Stimulated activated memory B cell treated with anti-CD40 and anti-IgM and Interleukin-4, amounts not matched to agents 10 μg/mL and 1 μg/mL and 100 μg/mL, for 72 hours (primary cell): ENCODE measurements at places on chromosomes 6 and 20.

- no peak for ATAC-seq
These were observed 46.7 kb downstream of the MAP1LC3A start for GRCh38 chr20:34604980-34605788.

DNA sequence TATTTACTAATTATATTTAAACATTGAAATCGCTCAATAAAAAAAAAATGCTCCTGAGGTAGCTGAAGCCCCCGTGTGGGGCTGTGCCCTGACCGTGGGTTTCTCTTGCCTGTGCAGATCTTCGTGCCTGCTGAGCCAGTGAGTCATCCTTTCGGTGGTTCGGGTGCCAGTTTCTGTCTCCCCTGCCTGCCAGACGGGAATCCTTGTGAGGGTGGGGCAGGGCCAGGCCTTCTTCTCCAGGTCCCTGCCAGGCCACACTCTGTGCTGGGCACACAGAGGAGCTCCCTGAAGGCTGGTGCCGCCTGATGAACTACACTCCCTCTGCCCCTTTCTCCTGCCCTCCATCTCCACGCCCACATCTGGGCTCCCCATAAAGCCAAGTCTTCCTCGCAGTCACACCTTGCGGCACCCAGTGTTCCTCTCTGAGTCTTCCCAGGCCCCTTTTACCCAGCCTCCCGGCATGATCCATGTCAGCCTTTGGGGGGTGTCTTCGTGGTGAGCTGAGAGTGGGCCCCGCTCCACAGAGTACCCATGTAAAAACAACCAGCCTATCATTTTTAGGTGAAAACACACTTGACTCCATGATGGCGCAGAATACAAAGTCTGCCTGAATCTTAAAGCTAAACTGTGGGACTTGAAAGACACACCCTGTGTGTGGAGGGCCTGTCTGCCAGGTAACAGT is 19.3 kb downstream of the FGD2 start:
- no peak for ATAC-seq

DNA sequence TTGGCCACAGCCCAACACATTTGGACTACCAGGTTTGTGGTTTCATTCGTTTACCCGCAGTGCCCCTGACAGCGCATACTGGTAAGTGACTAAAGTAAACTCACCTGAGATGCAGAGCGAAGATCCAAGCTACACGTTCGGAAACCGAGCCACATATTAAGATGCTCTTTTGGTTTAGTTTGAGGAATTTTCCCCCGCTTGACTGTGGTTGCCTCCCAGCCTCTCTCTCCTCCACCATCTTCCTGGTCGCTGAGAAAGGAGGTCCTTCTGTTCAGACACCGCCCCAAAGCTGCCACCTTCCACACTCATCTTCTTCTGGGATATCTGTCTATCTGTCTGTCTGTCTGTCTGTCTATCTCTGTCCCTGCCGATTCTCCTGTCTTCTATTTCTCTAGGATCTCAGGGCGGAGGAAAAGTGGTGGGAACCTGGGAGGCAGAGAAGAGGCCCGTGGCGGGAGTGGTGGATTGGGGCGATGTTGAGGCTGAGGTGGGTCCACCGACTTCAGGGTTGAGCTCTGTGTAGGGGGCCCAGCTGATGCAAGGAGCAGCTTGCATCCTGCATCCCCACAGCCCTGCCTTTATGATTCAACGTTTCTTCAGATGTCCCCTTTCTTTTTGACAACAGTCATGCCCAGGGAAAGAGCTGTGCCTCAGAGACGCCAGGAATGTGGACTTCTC is 196.9 kb upstream of the ZNF184 start:
- ATAC-seq = no peak

DNA sequence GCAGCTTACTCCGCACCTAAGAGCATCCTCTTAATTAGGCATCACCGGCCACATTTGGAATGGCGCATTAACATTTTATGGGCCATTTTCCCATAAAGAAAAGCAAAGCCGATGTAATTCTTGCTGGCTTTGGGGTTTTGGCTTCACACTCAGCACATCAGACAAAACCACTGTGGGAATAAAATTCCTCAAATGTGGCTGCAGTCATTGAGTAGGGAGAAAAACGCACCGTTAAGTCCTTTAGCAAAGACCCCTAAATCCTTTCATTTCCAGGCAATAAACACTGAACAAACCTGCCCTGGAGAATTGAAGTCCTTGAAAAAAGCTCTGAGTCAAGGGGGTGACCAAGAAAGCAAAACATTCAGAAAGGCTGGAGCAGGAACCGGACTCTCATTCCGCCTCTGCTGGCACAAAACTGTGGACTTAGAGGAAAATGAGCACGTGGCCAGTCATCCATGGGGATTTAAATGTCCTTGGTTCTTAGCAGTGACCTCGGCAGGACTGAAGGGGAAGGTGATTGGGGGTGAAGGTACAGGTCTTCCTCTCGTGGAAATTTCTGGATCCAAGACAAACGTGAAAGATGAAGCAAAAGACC is 102.9 kb downstream of the CDH4 start:
- ATAC-seq = no peak

GRCh38 chr6:134447883-134448387 is 130.0 kb upstream of the SGK1 start:
- peak; percentile 50 for ATAC-seq

GRCh38 chr6:6926856-6927255 is 180.9 kb upstream of the RREB1 start:
- no peak for ATAC-seq

DNA sequence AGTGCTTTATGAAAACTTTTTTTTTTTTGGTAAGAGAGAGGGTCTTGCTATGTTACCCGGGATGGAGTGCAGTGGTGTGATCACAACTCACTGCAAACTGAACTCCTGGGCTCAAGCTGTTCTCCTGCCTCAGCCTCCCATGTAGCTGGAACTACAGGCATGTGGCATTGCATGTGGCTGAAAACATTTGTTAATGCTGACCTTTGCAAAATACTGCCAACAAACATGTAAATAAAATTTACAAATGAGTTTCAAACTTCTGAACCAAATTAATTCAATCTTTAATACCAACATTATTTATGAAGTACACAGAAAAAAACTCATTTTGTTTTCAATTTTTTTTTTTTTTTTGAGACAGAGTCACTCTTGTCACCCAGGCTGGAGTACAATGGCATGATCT is 26.1 kb upstream of the ZBTB2 start:
- ATAC-seq = no peak

DNA sequence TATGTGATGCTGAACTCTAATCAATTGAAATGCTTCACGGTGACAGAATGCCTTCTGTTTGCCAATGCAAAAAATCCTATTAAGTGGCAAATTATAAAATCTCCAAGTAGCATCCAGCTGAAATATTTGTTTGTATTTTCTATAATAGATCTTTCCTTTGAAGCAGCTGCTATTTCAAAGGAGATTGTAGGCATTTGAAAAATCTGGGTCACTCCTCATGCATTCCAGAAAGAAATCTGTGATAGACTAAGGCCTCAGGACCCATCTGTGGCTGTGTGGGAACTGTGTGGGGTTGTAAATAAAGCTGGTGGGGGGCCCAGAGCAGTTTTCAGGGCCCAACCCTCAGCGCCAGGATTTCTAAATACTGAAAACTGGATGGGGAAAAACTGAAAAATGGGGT is 216.9 kb upstream of the ARG1 start:
- no peak for ATAC-seq

- ATAC-seq = no peak
These were observed 170.2 kb downstream of the SCP2D1 start for GRCh38 chr20:18983796-18984195.

DNA sequence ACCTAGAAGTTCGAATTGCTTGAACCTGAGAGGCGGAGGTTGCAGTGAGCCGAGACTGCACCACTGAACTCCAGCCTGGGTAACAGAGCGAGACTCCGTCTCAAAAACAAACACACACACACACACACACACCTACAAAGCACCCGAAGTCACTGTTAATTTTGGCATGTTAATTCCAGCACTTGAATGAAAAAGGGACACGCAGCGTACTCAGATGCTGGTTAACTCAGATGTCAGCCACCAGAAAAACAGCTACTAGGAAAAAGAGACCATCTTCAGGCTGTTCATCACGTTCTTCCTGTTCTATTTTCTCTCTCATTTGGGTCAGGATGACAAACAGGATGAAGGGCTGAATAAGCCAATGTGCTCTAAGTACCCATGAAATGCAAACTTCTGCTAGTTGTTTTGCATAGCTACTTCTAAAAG is 46.9 kb downstream of the BLOC1S5 start:
- ATAC-seq = peak; percentile 88

- ATAC-seq = peak; percentile 61
These were observed 7.5 kb downstream of the SRXN1 start for GRCh38 chr20:645318-646106.

GRCh38 chr6:37432916-37433656 is at the start of gene CMTR1:
CMTR1 (plus strand) TSS chr6:37433221; CDS start chr6:37435630, 2,409 bp downstream.
- peak; percentile 97 for ATAC-seq

DNA sequence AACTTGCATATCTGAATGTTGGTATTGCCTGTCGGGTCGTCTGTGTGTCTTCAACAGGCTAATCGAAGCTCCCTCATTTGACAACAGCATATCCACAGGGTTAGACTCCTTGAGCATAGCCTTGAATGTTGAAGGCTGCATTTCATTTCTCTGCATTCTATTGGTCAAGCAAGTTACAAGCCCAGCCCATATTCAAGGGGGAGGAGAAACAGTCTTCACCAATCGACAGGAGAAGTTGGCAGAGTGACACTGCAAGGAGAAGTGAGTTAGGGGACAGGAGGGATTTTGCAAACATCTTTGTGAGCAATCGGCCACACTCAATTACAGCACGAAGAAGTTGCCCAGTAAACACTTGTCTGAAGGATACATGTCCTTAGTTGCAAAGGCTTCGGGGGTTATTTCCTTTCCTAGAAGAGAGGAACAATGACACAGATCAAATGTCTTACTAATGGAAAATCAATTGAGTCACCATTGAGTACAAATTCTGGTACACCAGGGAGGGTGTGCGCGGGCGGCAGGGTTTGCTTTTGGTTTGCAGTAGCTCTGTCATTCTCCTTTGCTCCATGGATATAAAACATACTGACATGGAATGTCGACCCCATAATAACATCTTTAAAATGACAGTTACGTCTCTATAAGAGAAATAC is 60.6 kb upstream of the NT5E start:
- ATAC-seq = no peak

GRCh38 chr6:27684264-27685211 is 211.6 kb upstream of the ZNF184 start:
- ATAC-seq = no peak

DNA sequence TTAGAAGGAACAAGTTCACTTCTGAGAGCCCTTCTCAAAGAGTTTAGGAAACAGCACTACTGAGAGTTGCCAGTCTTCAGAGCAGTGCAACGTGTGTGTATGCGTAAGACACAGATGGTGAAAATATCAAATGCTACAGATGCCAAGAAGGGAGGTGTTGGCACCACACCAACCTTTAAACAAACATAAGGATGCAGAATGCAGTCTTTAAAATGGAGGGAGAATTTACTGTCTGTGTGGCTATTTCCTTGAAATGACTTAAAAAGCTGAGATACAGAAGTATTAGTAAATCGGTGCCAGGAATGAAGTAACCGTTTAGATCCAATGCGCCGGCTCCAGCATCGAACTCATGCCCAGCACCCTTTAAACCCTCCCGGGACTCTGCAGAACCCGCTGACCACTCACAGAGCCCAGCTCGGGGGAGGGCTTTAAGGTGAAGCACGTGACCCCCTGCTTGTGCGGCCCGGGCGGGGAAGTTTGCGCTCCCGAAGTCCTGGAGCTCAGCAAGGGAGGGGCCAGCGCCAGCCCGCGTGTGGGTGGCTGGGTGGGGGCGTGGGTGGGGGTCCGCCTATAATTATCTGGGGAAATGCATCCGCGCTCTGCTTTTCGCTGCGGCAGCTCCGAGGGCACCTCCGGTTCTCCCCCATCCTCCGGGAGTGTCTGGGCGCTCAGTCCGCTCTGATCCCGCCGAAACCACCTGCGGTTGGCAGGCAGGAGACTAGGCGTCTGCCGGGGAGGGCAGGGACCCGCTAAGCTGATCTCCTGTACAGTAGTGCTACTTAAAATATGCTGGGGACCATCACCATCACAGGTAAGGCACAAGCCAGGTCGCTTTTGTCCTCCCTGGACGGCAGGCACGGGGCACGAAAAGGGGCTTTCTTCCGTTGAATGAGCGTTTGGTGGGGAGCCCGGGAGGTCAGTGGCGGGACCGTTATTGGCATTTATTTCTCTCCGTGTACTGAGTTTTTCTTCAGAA is 66.0 kb downstream of the ZBTB2 start:
- ATAC-seq = peak; percentile 47

DNA sequence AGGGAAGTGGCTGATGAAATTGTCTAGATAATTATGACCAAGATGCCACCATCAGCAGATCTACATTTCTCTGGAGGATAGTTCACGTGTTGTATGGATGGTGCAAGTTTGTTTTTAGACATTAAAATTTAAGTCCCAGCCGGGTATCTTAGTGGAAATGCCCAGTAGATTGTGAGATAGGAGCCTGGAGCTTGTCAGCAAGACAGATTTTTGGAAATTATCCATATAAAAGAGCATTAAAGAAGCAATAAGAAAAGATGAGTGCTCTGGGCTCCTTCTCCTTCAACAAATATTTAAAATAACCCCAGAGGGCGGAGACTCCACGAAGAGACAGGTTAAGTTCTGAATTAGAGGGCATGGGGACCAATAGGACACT is 47.6 kb upstream of the SMLR1 start:
- ATAC-seq = no peak

DNA sequence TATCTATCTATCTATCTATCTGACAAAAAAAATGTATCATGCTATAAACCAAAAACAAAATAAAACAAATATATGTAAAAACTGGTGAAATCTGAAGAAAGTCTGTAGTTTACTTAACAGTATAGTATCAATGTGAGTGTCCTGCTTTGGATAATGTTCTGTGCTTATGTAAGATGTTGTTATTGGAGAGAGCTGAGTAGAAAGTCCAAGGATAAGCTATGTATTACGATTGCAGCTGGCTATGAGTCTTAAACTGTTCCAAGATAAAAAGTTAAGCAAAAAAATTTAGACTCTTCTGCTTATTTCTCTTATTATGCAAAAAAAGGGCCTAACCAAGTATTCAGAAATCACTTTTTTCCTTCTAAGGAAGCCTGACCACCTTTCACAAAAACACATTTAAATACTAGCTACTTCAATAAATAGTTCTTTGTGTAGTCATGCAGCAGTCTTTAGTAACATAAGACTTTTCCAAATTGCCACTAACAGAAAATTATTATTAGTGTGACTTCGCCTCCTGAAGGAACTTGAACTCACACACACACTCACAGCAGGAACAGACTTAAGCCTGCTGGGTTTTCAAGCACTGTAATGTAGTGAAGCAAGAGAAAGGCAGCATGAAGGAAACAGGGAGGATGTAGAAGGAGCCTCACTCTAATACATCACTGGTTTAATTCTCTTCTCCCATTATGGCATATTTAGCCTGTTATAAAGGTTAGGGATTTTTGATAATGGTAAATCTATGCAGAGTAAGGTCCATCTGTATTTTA is 265.8 kb upstream of the GJE1 start:
- ATAC-seq = no peak

GRCh38 chr20:63778857-63779256 is 39.3 kb downstream of the SLC2A4RG start:
- no peak for ATAC-seq

DNA sequence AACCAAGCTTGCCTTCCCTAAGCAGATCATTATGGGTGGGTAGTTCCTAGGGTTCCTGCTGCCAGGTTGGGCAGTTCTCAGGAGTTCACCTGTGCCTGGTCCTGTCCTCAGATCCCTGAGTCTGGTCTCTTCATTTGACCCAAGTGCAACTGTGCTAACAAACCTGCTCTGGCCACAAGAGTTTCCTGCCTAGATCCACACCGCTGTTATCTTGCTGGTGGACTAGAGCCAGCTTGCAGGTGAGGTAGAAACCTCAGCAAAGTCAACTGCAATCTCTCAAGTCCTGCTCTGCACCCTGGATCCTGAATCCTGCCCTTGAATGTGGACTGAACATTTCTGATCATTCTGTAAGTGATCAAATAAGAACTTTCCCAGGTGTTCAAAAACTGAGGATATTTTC is 191.8 kb upstream of the LRFN2 start:
- ATAC-seq = no peak
